NCI-H187 (cell line): ENCODE measurements at places on chromosomes 5 and 9.

GRCh38 chr5:63554191-63554590 lies 408.1 kb downstream of the HTR1A start:
- DNase-seq = no peak

- no peak for DNase-seq
Measured at GRCh38 chr9:13364271-13365000, 84.9 kb upstream of the MPDZ start.

GRCh38 chr5:179355976-179356974 lies 11.0 kb upstream of the ADAMTS2 start:
- no peak for DNase-seq

GRCh38 chr9:29609282-29609681 lies 2036.0 kb upstream of the C9orf72 start:
- DNase-seq = no peak
